CD4-positive, alpha-beta T cell treated with Interleukin-4 for 4 hours (primary cell): ENCODE measurements at places on chromosomes 11 and 22.

DNA sequence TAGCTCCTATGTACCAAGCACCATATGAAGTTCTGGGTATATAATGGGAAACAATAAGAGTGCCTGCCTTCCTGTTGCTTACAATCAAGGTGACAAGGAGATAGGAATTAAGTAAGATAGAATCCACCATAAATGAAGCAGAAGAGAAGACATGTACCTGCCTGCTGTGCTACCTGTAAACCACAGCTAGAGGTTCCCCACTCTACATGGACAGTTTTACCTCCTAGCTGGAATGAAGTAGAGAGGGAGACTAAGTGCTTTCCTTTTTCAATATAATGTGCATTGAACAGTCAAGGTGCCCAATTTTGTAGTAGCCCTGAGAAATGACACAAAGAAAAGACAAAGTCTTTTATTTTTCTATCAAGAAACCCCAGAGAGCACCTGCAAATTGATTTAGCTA, 984.6 kb downstream of the DLG2 start:
- DNase-seq, result no peak

GRCh38 chr22:25208328-25208727, 8.7 kb downstream of the CRYBB3 start:
- no peak for DNase-seq

DNA sequence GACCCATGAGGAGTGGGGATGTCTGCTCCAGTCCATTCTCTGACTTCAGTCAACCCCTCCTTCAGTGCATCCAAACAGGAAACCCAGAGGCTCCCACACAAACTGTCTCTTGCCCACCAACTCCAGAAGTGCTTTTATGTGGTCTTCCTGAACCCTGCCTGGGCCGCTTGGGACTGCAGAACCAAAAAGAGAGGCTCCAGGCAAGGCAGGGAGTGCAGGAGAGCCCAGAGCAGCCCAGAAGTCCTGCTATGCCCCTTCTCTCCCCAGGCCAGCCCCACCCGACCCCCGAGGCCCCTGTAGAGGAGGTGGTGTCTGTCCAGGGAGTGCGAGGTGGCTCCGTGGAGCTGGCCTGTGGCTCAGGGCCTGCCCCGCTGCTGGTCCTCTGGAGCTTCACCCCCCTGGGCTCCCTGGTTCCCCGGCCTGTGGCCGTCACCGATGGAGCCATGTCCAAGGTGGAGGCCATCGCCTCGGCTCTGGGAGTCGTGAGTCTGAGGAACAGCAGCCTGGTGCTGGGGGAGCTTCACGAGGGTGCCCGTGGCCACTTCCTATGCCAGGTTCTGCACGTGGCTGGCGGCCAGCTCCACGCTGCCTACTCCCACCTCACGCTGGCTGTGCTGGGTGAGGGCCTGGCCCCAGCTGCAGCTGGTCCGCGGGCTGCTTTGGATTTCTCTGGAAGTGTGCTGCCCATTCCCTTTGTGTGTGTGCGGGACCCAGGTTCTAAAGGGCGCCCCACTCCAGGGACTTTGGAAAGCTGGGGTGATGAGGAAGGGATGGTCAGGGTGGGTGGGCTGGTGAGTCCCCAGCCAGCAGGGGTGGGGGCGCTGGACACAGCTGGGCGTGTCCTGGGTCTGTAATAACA, 1.8 kb downstream of the VSIG10L2 start:
- DNase-seq, result no peak

DNA sequence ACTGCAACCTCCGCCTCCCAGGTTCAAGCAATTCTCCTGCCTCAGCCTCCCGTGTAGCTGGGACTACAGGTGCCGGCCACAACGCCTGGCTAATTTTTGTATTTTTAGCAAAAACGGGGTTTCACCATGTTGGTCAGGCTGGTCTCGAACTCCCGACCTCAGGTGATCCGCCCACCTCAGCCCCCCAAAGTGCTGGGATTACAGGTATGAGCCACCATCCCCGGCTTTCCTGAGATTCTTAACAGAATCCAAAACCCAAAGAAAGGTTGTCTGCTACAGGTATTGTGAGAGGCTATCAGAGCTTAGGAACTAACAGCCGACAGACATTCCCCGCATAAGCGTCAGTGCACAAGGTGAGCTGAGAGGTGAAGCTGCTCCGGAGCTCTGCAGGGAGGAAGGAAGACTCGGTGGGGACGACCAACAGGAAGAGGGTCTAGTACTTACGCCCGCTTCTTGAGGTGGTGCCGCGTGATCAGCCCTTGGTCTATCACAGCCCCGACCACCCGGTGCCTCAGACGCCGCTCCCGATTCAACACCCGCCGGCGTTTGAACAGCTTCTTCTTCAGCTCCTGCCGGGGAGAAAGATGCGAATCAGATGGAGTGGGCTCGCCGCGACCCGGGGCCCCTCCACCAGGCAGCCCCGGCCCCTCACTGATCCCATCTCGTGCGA, 470 bp downstream of the C11orf98 start:
- peak; percentile 48 for DNase-seq

DNA sequence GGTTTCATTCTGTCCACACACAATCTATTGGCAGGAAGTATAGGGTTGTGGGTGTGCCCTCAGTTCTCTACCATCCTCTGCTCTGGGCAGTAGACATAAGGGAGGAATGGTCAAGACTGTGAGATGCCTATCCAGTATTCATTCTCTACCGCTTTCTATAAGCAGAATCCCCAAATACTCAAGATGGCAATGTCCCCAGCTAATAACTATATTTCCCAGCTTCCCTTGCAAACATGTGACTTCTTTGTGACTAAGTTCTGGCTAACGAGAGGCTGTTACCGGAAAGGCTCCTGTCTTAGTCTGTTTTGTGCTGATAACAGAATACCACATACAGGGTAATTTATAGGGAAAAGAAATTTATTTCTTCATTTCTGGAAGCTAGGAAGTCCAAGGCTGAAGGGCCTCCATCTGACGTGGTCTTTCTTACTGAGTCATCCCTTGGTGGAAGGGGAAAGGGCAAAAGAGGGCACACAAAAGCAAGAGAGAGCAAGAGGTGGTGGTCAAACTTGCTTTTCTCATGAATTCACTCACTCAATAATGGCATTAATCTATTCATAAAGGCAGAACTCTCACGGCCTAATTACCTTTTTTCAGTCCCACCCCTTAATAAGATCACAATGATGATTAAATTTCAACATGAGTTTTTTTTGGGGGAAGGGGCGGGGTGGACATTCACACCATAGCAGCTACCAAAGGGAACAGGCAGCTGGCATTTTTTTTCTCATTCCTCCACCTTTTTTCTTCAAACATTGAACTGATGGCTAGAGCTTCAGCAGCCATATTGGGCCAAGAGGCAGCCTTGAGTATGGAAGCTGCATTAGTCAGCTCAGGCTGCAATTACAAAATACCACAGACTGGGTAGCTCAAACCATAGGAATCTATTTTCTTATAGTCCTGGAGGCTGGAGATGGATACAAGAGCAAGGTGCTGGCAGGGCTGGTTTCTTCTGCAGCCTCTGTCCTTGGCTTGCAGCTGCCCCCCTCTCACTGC, 109.7 kb upstream of the OR9Q1 start:
- DNase-seq, result no peak

DNA sequence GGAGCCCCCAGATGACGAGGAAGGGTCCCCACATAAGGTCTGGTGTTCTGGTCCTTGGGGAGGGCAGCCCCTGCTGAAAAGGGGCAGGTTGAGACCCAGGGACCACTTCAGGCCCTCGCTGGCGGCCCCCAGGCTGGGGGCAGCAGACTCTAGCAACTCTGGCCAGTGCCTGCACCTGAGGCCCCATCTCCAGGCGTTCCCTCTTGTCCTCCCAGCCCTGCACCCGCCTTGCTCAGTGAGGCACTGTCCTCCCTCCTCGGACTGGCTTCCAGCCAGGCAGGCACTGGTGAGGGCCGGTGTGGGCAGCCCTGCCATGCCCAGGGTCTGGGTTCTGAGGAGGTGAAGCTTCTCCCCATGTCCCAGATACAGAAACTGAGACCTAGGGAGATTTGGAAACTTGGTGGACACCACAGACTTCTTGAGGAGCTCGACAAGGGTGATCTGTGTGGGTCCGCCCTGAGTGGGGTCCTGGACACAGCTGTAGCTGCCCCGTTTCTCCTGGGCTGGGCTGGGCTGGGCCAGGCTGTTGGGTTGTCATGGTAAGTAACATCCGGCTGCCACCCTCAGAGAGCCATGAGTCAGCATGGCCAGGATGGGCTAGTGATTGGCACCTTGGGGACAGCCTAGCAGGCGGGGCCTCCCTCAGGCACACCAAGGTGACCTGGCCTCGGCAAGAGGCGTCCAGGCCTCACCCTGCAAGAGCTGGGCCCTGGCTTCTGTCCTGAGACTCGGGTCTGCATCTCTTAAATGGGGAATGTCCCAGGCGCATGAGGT, 11.1 kb upstream of the PHLDA2 start:
- DNase-seq, result peak; percentile 70

GRCh38 chr11:102171101-102171500, 60.9 kb downstream of the YAP1 start:
- no peak for DNase-seq

DNA sequence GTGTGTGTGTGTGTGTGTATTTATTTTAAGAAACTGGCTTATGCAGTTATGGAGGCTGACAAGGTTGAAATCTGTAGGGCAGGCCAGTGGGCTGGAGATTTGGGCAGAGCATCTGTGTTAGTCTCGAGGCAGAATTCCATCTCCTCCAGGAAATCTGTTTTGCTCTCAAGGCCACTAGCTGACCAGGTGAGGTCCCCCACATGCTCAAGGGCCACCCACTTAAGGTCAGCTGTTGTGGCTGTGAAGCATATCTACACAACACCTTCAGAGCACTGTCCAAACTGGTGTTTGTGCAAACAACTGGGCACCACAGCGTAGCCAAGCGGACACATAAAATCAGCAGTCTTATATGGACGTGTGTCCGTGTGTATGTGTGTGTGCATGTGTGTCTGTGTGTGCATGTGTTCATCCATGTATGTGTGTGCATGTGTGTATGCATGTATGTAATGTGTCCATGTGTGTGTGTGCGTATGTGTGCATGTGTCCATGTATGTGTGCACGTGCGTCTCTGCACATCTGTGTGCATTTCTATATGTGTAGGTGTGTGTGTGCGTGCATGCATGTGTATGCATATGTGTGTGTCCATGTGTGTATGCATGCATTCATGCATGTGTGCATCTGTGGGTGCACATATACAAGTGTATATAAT, 400.9 kb downstream of the BRD1 start:
- no peak for DNase-seq

- no peak for DNase-seq
Measured at GRCh38 chr11:119684361-119685110, 44.5 kb downstream of the NECTIN1 start.

DNA sequence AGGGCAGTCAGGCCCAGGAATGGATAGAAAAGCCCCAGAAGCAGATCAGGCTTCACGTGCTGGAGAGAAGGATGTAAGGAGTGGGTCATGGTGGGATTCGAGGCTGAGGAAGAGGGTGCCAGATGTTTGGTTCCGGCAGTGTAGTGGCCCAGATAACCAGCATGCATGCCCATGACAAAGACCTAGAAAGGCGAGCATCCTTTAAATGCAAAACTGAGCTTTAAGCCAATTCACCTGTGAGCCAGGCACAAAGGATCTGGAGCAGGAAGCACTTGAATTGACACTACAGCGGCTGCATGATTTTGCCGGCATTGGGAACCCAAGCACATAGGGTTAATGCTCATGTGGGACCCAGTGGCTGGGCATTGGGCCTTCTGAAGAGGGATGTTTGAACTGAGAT, 185.5 kb downstream of the TRIM29 start:
- DNase-seq, result no peak

GRCh38 chr11:67240576-67241389, 25.5 kb upstream of the GRK2 start:
- peak; percentile 96 for DNase-seq
